ENCODE measurements at places on chromosomes 1 and 21.

- DNase-seq: no peak
These were observed 6.4 kb downstream of the ZNF687 start for GRCh38 chr1:151288502-151288901.

GRCh38 chr1:232983817-232984567 is 33.6 kb downstream of the NTPCR start:
- no peak for DNase-seq

DNA sequence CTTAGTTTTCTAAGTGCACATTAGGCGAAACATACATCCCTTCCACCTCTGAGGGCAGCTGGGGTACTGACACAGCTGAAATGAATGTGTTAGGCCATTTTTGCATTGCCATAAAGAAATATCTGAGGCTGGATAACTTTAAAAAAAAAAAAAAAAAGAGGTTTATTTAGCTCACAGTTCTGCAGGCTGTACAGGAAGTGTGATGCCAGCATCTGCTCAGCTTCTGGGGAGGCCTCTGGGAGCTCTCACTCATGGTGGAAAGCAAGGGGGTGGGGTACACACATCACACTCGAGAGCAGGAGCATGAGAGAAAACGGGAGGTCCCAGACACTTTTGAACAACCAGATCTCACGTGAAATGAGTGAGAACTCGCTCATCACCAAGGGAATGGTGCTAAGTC is 158.1 kb downstream of the PSMG1 start:
- no peak for DNase-seq

- peak; percentile 65 for DNase-seq
These were observed at the start of gene DDAH1 for GRCh38 chr1:85465099-85465785. DDAH1 (minus strand) TSS chr1:85465159; CDS start chr1:85465045, 114 bp downstream.
